ENCODE measurements at places on chromosomes 12 and 14.
A peak's percentile ranks its signal among the peaks of the same experiment; 100 is the strongest.

DNA sequence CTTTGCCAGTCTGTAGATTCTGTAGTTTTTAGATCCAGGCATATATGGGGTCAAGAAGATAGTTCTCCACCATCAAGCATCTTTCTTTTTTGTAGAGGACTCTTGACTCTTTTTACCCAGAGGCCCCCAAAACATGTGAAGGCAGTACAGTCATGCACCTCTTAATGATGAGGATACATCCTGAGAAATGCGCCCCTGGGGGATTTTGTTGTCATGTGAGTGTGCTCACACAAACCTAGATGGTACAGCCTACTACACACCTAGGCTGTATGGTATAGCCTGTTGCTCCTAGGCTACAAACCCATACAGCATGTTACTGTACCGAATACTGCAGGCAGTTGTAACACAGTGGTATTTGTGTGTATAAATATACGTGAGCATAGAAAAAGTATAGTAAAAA lies 23.0 kb downstream of the EVL start:
- no peak for DNase-seq

GRCh38 chr14:34715127-34715863 lies 902 bp upstream of the CFL2 start:
- no peak for DNase-seq

GRCh38 chr12:20368114-20368650 lies at the start of gene PDE3A:
Gene PDE3A, plus strand, starts transcription at chr12:20368537. Its CDS starts 748 bp downstream, at chr12:20369285.
- DNase-seq = peak; percentile 89

GRCh38 chr12:119630223-119630780 lies 36.7 kb downstream of the TMEM233 start:
- DNase-seq = no peak

DNA sequence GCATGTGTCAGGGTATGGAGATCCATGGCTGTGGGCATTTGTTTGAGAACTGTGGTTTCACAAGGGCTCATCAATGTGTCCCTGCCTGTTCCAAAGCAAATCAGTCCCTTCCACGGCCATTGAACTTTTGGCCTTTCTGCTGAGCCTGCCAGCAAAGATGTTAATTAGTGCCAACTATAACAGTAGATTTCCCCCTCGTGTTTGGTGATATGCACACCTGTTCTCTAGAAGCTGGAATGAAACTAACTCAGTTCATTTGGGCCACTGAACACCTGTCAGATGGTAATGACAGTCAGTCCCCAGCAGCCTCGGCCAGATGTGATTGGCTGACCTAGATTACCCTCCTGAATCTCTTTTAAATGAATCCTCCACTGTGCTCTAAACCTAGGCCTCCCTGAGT lies 43.2 kb downstream of the IRAK3 start:
- no peak for DNase-seq

DNA sequence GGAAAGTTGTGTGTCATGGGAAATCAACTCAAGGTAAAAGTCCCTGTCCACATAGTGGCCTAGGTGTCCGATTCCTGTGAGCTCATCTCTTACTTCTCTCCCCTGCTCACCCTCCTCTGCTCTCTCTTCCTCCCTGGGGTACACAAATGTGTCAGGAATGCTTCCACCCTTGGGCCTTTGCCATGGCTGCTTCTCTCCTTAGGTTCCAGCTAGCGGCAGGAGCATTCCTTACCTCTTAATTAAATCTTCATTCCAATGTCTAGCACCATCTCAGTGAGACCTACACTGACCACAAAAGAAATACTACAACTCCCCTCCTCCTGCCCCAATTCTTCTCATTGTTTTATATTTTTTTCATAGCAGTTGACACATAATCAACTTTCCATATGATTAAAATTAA lies 298.6 kb downstream of the PDZRN4 start:
- peak; percentile 71 for DNase-seq

- no peak for DNase-seq
Observed at GRCh38 chr12:1872448-1872847, 46.0 kb downstream of the CACNA2D4 start.

DNA sequence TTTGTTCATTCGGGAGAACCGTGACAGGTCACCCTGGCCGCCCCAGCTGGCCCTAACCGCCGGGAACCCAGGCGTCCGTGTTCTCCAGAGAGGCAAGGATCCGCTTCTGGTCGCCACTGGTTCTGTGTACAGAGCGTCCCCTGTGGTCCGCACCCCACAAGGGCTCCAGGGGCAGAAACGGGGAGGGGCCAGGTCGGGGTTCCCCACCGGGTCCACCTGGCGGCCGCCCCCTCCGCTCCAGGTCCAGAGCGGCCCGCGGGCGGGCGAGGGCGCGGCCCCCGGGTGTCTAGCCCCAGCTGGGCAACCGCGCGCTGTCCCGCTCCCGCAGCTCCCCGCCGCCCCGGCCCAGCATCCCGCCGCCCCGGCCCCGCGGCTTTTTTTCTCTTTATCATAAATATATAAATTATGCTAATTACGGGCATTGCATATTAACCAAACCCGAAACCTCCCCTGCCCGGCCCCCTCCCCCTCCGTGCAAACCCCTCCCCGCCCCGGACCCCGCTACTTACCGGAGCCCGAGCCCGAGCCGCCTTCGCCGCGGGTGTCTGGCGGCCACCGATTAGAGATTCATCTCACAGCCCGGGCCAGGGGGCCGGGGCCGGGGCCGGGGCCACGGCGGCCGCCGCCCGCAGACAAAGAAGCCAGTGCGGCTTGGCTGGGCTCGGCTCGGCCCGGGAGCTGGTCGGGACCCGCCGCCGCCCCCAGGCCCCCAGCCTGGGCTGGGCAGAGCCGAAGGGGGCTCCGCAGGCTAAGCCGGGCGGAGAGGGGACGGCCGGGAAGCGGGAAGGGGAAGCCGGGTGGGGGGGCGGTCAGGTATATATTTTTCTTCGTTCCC lies 512 bp downstream of the POU6F1 start:
- no peak for DNase-seq

GRCh38 chr14:35352274-35353233 lies 52.0 kb downstream of the NFKBIA start:
- no peak for DNase-seq

DNA sequence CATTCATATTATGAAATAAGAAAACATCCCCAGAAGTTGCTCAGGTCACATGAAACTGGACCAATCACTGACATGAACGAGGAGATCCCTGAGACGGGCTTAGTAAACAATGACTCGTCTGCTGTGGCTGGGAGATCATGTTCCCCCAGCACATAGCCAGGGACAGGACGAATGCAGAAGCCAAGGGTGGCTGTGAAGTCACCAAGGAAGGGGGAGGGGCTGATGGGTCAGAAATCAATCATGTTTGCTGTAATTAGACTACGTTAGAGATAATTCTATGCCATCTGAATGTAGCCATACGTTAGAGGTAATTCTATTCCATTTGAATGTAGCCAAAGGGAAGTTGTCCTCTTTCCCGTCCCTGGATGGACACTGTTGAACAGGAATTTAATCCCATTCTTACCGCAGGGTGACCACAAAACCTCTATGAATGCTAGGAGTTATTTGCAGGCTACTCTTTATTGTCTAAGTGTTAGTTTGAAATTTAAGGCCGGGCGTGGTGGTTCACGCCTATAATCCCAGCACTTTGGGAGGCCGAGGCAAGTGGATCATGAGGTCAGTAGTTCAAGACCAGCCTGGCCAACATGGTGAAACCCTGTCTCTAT lies 332.9 kb downstream of the TMEM132D start:
- peak; percentile 17 for DNase-seq

- DNase-seq = no peak
Observed at GRCh38 chr14:23664207-23664885, 28.2 kb downstream of the DHRS2 start.

DNA sequence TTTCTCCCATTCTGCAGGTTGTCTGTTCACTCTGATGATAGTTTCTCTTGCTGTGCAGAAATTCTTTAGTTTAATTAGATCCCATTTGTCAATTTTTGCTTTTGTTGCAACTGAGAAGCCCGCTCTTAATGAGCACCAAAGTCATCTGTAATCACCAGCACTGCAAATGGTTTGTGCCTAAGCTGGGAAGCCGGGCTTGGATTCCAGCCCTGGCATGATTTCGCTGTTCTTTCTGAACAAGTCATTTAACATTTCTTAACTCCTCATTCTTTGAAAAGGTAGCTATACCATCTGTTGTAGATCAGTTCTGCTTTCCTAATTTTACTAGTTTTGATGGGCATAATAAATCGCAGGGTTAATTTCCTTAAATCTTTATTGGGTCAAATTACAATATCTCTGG lies 32.1 kb downstream of the PIWIL1 start:
- no peak for DNase-seq

DNA sequence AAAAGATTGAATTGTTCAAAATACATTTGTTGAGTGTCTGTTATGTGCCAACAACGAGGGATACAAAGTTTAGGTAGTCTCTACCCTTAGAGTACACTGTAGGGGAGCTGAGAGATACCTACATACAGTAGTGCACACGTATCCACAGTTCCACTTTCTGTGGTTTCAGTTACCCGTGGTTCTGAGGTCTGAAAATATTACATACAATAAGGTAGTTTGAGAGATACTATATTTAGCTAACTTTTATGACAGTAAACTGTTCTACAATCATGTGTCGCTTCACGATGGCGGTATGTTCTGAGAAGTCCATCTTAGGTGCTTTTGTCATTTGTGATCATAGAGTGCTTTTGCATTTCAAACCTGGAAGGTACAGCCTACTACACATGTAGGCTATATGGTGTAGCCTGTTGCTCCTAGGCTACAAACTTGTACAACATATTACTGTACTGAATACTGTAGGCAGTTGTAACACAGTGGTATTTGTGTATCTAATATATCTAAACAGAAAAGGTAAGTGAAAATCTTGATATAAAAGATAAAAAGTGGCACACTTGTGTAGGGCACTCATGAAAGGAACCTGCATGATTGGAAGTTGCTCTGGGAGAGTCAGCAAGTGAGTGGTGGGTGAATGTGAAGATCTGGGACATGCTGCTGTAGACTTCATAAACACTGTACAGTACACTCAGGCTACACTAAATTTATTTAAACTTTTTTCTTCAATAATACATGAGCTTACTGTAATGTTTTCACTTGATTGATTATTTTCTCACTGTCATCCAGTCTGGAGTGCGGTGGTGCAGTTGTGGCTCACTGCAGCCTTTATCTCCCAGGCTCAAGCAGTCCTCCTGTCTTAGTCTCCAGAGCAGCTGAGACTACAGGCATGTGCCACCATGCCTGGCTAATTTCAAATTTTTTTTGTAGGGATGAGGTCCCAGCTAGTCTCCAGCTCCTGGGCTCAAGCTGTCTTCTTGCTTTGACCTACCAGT lies 4.0 kb downstream of the CPSF6 start:
- no peak for DNase-seq

GRCh38 chr14:81401420-81402122 lies 1.4 kb upstream of the STON2 start:
- peak; percentile 90 for DNase-seq

DNA sequence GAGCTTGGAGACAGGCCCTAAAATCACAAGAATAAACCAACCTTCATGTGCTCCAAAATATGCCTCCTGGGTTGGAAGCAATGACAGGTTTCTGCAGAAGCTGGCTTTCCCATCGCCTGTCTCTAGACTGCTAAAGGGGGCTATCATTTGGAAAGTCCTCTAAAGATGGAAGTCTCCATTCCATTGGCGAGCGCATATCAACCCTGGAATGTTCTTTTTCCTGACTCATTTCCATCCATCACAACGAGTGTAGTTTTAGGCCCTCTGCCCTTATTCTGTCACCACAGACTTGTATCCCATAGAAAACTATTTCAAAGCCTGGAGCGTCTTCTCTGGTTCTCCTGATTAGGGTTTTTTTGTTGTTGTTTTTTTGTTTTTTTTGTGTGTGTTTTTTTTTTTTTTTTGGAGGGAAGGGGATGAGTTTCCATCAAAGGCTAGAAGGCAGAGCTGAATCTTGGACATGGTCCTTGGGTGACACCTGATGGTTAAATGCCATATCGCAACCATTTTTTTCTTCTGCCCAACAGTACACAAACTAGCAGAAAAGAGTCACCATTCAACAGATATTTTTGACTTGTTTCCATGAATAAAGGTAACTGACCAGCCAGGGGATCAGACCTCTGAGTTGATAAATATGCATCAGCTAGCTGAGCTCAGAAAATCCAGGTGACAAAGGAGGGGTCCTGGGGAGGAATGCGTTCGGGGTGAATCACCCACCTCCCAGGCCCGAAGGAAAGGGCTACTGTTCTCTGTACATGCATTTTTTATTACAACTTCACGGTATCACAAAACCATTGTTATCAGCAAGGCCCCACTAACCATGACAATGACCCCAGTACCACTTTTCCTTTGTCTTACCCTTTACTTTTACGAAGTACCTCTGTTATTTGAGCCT lies 40.5 kb downstream of the KCNA5 start:
- peak; percentile 46 for DNase-seq

GRCh38 chr12:75646329-75647210 lies 135.2 kb upstream of the KRR1 start:
- DNase-seq = no peak

GRCh38 chr14:83120187-83120586 lies 1586.5 kb upstream of the SEL1L start:
- DNase-seq = peak; percentile 34

- no peak for DNase-seq
Observed at GRCh38 chr12:46177837-46178608, 90.8 kb downstream of the SLC38A1 start.

GRCh38 chr12:13433768-13434167 lies 237.2 kb downstream of the EMP1 start:
- no peak for DNase-seq

DNA sequence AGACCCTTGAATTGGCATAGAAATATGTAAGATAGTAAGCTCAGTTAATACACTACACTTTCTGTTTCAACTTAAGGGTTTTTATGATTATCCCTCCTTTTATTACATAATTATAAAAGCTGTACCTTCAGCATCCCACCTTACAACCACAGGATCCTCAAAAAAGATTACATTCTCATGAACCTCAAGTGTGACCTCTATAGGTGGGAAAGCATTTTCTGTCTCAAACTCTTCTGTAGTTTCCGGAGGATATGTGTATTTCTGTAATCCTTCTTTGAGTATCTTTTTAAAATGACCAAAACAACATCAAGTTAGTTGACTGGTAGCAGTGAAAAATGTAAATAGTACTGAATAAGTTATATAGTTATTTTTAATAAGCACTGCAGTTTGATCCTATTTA lies 75.9 kb downstream of the DNAI7 start:
- no peak for DNase-seq

- no peak for DNase-seq
Observed at GRCh38 chr14:102751088-102751487, 26.2 kb upstream of the TRAF3 start.

DNA sequence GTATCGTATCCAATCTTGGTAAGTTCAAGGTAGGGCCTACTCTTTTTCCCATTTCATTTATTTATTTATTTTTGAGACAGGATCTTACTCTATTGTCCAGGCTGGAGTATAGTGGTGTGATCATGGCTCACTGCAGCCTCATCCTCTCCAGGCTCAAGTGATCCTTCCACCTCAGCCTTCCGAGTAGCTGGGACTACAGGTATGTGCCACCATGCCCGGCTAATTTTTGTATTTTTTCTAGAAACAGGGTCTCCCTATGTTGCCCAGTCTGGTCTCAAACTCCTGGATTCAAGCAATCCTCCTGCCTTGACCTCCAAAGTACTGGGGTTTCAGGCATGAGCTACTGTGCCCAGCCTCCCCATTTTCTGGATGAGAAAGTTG lies 57.2 kb downstream of the CLMN start:
- no peak for DNase-seq

- no peak for DNase-seq
Observed at GRCh38 chr12:123573870-123574269, 10.5 kb upstream of the TMED2 start.

GRCh38 chr14:30569903-30570226 lies 10.9 kb downstream of the G2E3 start:
- no peak for DNase-seq

- no peak for DNase-seq
Observed at GRCh38 chr14:21617614-21618013, 17.1 kb downstream of the OR10G2 start.
